ENCODE measurements at places on chromosomes 7 and 10.

DNA sequence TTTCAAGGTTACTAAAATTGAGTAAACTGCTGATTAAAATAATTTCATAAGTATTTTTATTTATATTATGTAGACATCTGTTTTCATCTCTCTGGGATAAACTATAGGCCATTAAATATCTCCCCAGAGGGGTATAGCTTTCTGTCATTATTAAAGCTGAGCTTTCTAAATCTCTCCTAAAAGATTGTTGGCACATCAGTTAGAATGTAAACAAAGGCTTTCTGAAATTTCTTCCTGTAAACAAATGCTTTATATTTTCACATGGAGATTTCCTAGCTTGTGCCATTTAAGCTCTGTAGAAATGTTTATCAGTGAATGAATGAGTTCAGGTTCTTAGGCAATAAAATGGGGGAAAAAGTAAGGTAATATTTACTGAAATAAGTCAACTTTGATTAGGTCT lies 35.7 kb downstream of the PPP1R9A start:
- no peak for DNase-seq

DNA sequence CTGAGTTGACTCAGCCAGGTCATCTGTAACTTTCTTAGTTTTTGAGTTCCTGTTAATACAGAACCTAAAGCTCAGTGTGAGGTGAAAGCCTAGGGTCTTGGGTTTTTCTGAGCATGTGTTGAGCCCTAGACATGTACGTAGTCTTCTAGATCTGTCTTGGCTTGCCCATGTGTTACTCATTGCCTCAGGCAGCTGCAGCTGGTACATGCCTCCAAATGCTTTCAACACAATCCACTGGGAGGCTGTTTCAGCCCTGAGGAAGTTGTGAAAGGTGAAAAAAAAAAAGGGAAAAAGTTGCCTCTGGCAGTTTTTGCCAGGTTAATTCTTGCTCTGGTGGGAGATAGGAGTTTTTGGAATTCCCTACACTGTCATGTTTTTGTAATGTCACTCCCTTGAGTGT lies 134.6 kb downstream of the RNF216 start:
- no peak for DNase-seq

DNA sequence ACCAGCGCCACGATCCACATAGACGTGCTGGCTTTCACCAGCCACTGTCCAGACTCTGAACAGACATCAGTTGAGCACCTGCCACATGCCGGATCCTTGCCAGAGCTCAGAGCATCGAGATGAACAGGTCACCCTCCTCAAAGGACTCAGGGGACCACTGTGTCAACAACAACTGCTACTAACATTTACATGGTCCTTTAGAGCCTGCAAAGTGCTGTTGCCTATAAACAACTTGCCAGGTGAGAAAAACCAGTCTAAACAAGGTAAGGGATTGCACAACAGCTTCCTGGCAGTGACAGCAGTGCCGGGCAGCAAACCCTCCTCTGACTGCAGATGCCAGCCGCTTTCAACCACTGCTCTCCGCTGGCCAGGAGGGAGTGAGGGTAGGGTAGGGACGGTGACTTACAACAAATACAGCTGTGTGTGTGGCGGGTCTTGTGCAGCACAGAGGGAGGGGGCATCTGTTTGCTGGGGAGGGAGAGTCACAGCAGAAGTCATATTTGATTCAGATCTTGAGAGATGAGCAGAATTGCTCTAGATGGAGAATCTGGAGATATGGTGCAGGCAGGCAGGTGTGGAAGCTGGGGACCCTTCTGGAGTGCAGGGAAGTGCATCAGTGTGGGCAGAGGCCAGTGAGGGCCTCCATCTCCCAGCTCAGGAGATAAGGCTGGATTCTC lies 32.8 kb upstream of the RHEB start:
- no peak for DNase-seq

DNA sequence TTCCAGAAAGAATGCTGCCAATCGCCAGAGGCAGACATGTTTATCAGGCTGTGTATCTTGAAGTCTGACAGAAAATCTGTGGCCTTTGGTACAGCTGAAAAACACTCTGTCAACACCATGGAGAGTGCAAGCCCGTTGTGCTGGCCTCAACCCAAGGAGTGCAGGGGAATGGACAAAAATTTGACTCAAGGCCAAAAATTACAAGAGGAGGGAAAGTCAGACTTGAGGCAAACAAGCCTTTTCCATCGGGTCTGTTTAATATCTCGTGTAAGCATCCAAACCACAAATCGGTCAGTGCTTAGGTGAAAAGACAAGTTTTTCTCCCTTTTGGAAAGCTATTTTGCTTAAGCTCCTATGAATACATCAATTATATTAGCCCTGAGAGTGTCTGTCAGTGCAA lies 305.3 kb upstream of the NFE2L3 start:
- DNase-seq, result no peak

GRCh38 chr7:97020996-97021746 lies 3.5 kb downstream of the DLX5 start:
- no peak for DNase-seq

GRCh38 chr10:105993609-105994008 lies 1170.9 kb downstream of the SORCS1 start:
- DNase-seq, result no peak

DNA sequence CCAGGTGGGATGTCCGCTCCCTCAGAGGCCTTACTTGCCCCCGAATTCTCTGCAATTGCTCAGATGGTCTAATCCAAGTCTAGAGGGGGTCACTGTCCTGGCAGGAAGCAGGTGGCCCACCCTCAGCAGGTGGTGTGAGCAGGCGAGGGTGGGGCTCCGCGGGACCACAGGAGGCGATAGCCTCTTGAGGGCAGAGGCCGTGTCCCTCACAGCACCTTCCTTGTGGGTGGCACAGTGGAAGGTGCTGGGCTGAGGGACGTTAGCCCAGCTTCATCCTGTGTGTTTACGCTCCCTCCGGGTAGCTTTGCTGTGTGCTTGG lies 38.3 kb upstream of the INPP5A start:
- DNase-seq, result no peak

- no peak for DNase-seq
Observed at GRCh38 chr7:43143918-43144589, 31.6 kb downstream of the HECW1 start.

GRCh38 chr7:5700391-5700985 lies 81.0 kb downstream of the RNF216 start:
- no peak for DNase-seq

DNA sequence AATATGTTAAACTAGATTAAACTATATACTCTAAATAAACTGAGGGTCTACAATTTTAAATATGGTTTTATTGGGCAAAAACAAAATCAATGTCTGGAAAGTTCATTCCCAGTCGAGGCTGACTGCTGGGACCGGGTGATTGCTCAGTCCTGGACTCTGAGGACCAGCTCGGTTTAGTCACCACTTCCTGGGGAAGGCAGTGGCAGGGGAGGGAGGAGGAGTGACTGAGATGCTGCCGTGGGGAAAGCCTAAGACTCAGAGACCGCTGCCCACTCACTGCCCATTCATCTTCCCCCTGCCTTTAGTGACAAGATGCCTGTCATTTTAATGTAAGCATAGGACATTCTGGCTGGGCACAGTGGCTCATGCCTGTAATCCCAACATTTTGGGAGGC lies 29.0 kb downstream of the ATOH7 start:
- DNase-seq, result no peak

DNA sequence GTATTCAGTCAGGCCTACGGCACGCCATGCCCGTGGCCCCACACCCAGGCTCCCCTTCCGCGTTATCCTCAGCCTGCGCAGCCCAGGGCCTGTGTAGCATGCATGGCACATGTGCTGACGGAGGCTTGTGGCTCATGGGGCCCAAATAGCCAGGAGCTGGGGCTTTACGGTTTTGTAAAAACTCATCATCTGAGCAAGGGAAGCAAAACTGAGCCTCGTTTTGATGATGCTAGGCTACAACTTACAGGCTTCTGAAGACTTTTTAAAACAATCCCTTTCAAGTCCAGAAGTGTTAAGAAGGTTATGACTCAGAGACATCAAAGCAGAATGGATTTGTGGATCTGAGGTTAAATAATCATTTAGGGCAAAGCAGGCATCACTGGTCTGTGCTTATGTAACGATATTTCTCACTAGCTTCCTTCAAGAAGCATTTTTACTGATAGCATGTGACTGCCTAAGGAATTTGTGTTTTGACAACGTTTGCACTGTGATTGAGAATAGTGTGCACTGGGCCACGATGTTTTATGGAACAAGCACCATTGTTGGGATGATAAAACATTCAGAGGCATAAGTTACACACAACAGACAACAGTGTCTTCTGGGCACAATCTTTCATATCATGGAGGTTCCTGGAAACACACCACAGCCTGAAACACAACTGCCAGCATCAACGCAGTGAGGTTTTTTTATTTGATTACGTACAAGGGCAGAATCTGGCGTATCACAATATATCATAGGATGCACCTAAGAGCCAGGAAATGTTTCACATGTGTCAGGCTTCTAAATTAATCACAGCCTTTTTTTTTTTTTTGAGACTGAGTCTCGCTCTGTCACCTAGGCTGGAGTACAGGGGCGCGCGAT lies 274.3 kb downstream of the CCDC3 start:
- DNase-seq, result no peak

GRCh38 chr7:134514663-134515062 lies 12.7 kb upstream of the AKR1B10 start:
- DNase-seq, result no peak

- DNase-seq, result no peak
Observed at GRCh38 chr10:71561003-71561574, 158.5 kb downstream of the C10orf105 start.

- DNase-seq, result no peak
Observed at GRCh38 chr7:2596464-2597272, 35.1 kb upstream of the TTYH3 start.

DNA sequence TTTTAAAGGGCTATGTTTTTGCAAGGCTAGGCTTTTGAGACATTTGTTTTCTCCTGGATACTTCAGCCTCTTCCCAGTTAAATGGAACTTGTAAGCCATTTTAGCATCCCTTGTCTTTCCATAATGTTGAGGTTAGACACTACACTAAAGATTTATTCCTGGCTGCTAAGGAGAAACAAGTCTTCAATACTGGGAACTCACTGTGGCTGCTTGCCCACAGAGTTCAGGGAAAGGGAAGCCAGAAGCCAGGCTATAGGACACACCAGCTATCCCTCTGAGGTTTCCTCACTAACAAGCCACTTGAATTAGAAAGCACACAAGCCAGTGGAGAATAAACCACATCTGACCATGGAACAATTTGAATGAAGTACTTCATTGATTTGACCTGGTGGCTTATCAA lies 421.7 kb upstream of the CHRM2 start:
- DNase-seq, result no peak

- no peak for DNase-seq
Observed at GRCh38 chr7:20365486-20365885, 34.8 kb downstream of the ITGB8 start.

GRCh38 chr10:118626953-118627352 lies 31.5 kb upstream of the PRLHR start:
- DNase-seq, result no peak

DNA sequence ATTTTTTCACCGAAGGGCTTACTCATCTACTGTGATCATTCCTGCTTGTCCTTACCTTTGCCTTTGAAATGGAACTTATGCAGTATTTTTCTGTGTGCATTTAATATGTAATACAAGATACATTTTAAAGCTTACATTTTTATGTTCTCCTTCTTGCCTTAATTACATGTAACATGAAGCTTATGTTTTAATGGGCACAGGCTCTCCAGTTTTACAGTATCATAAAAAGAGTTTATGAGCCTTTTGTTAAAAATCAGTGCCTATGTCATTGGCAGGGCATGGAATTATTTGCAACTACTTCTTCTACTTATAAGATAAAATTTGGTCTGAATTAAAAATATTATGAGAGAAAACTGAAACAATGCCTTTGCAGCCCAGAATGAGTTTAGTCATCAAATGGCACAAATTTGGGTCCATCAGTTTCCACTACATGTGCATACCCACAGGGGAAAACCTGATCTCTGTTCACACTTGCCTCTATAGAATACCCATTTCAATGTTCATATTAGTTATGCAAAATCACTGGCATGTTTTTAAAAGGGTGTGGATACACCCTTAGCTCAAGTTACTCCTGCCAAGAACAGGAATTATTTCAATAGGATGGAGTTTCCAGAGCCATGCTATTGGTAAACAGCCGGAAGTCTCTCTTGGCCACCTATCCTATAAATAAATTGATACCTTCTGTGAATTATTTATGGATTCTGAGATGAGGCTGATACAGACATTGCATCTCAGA lies 27.9 kb upstream of the WNT16 start:
- DNase-seq, result no peak

DNA sequence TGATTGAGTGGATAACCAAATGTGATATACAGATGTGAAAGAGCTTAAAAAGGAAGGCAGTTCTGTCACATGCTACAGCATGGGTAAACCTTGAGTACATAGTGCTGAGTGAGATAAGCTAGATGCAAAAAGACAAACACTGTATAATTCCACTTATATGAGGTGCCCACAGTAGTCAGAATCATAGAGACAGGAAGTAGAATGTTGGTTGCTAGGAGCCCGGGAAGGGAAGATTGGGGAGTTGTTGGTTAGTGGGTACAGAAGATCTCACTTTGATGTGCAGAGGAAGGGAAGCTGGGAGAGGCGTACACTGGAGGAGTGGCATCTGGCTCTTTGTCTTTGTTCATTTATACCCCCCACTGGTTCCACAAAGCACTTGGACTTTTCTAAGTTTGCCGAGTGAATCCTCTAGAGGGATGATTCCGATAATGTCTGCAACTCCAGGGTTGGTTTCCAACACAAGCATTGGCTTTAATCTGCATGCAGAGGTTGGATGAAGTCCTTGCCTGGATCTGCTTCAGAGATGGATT lies 39.5 kb downstream of the TSPAN14 start:
- no peak for DNase-seq

GRCh38 chr7:15839416-15840100 lies 153.1 kb upstream of the MEOX2 start:
- DNase-seq, result no peak

GRCh38 chr7:140165422-140165821 lies 11.4 kb downstream of the KDM7A start:
- no peak for DNase-seq
